ENCODE measurements at places on chromosomes 7 and 10.

DNA sequence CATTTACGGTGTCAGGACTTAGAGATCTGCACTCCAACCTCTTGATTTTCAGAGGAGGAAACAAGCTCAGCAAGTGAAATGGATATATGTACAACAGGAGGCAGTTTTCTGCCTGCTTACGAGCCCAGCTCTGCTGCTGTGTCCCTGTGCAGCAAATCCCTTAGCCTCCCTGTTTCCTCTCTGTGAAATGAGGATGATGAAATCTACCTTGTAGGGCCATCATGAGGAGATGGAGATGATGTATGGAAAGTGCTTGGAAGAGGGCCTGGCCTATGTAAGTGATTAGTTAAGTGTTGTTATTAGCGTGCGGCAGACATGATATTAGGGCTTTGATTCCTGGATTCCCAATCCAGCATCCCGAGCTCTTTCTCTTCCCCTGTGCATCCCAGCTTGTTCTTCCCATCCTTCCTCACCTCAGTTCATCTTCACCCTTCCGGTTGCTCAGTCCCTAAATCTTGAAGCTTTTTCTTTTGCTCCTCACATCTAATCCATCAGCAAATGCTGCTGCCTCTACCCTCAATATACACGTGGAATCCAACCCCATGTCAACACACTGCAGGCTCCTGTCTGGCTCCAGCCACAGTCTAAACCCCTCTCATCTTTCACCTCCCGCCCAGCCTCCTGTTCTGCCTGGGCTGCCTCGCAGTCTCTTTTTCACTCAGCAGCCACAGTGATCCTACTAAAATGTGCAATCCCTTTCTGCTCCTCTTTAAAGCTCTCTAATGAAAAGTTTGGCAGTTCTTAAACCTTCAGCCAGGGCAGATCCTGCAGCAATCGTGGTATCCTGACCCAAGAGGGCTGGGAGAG, 113.8 kb downstream of the MARCHF5 start:
- DNase-seq = no peak

- no peak for DNase-seq
These were observed 20.8 kb upstream of the HYAL4 start for GRCh38 chr7:123823898-123824753.

DNA sequence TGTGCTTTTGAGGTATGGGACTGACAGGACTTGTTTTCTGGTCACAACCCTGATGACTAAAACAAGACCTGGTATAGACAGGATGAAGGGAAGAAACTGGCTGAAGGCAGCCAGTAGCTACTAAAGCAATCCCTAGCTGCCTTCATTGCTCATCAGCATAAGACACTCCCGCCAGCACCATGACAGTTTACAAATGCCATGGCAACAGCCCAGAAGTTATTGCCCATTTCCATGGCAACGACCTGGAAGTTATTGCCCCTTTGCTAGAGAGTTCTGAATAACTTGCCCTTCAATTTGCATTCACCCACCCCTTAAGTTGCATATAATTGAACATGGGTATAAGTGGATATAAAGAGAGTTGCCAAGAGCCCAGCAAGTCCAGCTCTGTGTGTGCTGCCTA, 169.6 kb upstream of the FAM171A1 start:
- DNase-seq = no peak

DNA sequence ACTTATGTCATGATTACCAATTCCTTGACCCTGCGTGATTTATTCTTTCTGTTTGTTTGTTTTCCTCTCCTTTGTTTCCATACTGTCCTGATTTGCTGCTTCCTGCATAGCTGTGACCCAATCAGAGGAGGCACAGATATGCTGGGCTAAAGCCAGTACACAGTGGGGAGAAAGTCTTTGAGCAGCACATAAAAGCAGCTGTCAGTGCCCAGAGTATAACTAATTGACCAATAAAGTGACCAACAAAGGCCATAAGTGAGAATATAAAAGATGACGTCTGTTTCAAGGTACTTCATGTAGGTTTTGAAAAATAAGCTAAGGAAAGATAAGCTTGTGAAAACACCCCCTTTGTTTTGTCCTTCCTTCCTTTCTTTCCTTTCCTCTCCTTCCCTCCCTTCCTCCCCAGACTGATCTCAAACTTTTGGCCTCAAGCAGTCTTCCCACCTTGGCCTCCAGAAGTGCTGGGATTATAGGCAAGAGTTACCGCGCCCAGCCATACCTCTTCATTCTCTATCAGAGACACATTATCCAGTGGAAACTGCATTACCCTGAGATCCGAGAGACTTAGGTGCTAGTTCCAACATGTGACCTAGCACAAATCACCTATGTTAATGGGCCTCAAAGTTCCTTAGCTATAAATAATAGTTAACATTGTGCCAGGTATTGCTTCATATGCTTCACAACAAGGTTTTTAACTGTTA, 17.0 kb downstream of the BCAP29 start:
- no peak for DNase-seq

DNA sequence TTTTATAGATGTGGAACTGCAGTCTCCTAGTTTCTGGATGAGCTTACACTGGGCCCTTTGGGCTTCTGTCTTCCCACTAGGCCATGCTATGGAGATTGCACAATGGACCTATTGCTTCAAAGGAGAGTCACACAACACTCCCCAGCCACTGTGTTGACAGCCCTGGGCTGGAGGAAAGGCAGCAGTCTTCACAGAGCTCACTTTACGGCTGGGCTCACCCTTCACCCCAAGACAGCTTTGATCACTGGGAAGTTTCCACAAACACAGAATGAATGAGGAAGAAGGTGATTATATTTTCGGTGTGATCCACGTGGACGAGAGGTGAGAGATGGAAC, 92.7 kb upstream of the GDF10 start:
- DNase-seq = no peak

- peak; percentile 98 for DNase-seq
These were observed 1.4 kb downstream of the OTUD1 start for GRCh38 chr10:23439961-23440889.

DNA sequence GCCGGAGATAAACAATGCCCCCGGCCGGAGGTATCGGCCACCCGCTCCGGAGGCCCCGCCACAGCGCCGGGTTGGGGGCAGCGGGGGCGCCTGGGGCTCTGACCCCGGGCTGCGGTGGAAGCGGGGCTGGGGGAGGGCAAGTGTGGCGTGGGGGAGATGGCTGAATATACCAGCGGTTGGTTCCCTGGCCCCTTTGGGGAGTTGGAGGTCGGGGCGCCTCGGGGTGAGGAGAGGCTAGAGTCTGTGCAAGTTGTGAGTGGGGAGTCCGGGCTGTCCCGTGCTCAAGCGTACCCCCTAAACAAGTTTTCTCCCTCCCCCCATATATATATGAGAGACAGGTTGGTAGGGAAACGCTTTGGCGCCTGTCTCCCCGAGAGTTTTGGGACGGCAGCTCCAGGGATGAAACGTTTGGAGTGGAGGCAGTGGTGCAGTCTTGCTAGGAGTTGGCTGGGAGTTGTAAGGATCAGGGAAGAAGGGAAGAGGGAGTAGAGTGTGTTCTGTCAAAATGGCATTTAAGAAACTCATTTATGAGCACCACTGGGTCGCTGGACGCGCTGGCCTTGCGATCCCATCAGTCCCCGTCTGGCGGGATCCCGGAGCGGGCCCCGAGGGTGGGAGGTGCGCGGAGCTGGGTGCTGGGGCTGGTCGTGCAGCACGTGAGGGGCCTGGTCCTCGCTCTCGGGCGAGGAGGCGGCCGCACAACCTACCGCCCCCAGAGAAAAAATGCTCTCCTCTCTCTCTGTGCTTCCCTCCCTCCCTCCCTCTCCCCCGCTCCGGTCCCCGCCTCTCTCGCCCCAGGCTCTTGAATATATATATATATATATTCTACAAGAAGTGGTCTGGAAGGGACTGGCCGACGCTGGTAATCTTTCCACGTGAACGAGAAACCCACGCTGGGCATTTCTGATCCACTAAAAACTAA, 1.1 kb downstream of the TET1 start:
- DNase-seq = peak; percentile 90

Measured in osteoblast (primary cell).